ENCODE measurements at places on chromosomes 3 and 15.

GRCh38 chr3:197001106-197001971 lies 28.3 kb downstream of the MELTF start:
- no peak for DNase-seq

DNA sequence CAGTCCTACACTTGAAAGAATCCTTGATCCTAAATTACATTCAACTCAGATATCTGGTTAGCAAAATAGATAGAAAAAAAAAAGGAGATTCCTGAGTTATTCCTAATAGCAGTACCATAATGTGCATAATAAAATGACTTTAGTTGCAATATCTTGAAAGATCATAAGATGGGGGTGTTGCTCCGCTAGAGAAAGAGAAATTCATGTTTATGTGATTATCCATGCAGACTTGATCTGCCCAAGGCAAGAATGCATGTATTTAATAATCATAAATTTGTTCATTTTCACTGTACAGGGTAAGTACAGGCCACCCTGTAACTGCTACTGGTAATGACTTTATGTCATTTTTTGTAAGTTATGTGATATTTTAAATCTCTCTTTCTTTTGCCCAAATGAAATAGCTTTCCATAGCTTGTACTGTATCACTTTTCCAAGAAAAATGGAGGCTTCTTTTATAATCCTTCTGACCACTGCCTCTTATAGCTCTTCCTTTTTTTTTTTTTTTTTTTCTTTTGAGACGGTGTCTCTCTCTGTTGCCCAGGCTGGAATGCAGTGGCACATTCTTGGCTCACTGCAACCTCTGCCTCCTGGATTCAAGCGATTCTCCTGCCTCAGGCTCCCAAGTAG lies 84.6 kb downstream of the HCN4 start:
- DNase-seq = no peak

DNA sequence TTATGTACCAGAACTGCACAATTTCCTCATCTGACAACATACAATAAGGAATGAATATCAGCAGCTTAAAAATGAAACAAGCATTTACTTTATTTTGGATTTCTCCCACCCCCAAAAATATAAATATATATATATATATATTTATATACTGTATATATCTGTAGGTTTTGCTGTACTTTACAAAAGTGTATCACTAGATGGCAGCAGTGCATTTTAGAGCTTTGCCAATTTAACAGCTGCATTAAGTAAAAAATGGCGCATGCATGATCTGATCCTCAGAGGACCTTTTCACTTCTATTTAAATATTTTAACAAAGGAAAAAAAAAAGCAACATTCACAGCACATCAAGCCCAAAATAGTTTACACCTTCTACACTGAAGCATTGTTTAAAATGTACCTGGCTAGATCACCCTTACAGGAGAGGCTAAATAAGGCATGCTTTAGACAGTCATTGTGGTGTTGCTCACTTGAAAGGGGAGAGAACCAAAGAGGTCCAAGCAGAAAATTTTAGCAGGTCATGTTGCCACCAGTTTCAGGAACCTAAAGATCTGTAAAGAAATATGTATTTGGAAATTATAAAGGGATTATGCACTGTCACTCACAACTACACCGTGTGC lies 72.6 kb downstream of the NPTN start:
- peak; percentile 50 for DNase-seq

- no peak for DNase-seq
These were observed 171.8 kb downstream of the ALCAM start for GRCh38 chr3:105538483-105538882.

GRCh38 chr15:99306694-99307338 lies 55.5 kb downstream of the LRRC28 start:
- DNase-seq = no peak

GRCh38 chr3:155512175-155512866 lies 218.8 kb upstream of the STRIT1 start:
- no peak for DNase-seq

DNA sequence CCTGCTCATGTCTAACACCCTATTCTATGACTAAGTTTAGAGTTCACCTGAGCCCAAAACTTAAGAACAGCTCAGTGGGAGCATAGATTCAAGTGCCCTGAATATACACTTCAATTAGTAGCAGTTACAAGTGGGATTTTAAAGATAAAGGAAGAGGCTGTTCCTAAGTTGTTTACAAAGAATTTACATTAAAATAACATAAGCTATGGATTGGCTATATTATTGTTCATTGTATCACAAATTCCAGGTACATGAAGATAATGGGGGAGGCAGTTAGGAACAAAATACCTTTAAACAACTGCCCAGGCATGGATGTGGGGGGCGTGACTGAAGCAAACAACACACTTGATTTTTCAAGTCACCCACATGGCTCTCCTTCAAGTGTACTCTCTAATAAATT lies 52.7 kb downstream of the ROPN1B start:
- DNase-seq = no peak

DNA sequence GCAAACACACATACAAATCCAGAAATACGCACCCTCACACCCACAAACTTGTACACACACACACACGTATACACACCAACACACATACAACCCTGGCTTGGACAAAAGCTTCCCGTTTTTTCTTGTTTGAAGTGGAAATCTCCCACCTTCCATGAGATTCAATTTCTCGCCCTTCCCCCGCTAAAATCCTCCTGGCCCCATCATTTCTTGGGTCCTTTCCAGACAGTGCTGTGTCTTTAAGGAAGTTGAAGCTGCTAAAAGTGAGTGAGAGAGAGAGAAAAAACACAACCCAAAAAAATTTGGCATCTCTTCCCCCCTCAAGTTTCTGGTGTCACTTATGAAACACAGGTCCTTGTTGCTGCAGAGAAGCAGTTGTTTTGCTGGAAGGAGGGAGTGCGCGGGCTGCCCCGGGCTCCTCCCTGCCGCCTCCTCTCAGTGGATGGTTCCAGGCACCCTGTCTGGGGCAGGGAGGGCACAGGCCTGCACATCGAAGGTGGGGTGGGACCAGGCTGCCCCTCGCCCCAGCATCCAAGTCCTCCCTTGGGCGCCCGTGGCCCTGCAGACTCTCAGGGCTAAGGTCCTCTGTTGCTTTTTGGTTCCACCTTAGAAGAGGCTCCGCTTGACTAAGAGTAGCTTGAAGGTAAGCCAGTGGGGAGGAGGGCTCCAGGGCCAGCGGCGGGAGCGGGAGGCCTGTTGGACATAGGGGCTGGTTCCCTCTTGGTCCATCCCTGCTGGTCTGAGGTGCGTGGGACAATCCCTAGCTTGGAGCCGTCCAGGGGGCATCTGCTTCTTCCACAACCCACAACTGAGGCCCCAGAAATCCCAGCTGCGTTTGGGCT lies at the start of gene ISLR:
Gene ISLR, plus strand, starts transcription at position 331 of the 839 bp plus-strand sequence. CDS start 1,149 bp downstream, outside the sequence.
- DNase-seq = no peak

GRCh38 chr15:60376677-60377095 lies 21.1 kb downstream of the ANXA2 start:
- DNase-seq = no peak

GRCh38 chr3:179765396-179765795 lies 112.6 kb downstream of the USP13 start:
- no peak for DNase-seq

- no peak for DNase-seq
These were observed 1.1 kb upstream of the GYG1 start for GRCh38 chr3:148990236-148990635.

DNA sequence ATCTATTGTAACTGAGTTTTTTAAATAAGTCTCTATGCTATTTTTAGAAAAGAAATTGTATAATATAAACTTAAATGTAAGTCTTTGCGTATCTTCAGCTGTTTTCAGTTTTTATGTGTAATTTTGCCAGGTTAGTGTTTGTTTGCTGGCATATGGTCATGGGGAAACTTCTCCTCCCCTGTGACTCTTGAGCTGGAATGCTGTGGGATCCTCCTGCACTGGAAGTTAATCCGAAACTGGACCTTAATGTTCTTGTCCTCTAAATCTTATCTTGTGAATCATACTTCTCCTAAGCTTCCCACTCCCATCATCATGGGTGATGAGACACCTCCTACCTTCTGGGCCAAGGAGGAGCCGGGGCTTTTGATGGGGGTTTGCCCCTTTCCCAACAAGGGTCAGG lies 52.4 kb upstream of the CHST2 start:
- DNase-seq = no peak

DNA sequence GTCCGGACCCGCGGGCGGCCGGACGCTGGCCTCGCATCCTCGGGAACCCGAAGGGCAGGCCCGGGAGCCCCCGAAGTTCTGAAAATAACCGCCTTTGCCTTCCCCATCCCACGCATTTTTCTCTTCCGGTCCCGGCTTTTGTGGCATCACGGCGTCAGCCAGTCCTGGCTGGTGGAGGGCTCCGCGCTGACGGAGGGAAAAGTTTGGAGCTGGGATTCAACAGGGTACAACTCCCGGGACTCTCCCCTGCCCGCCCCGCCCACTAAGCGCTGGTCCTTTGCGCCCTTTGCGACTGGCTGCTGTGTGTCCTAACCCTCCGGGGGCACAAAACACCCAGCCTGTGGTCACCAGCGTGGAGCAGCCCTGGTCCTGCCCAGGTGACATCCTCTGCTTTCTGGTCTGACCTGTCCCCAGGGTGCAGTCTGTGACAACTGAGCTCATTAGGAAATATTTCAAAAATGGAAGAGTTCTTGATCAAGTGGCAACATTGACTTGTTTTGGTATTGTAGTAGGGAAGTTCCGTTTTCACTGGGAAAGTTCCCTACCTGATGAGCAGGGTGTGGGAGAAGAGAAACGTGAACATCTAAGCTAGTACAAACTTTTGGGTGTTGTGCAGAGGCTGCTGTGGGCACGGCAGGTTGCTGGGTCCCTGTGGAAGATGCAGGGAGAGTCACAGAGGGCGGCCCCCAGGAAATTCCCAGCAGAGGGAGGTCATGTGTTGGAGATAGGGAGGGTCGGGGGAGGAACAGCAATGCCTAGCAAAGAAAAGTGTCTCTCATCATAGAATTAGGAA lies 775 bp downstream of the ARNT2 start:
- DNase-seq = no peak

DNA sequence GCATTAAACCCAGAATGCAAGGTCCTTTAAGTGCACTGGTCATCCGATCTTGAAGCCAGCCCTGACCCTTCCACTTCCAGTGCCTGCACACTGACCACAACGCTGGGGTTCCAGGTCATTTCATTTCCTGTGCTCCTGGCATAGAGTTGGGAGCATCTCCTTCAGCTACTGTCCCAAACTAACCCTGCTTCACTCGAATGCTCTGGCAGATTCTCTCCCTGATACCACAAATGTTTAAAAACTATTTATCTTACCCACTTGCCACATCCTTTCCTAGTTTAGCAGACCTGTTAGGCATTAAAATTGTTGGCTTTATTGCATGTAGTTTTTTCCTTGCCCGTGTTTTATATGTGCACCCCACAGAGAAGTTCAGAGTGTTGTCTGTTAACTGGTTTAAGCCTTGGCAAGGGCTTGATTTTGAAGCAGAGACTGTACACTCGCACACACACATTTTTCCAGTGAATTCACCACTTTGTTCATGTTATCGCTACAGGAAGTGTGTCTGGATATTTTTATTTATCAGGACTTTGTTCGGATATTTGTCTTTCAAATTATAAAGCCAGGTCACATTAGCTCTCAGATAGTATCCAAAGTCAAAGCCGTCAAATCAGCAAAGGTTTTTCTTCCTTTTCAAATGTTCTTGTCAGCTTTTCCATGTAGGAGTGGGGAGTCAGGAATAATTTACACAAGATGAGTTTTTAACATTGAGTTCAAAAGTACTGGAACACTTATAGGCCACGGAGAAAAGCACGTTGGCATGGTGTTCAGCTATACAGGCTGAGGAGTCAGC lies 77.3 kb downstream of the ABI3BP start:
- DNase-seq = no peak
